Omental fat pad (tissue), 4 donors: ENCODE measurements at places on chromosomes 13 and 19.
A peak's percentile ranks its signal among the peaks of the same experiment; 100 is the strongest.

DNA sequence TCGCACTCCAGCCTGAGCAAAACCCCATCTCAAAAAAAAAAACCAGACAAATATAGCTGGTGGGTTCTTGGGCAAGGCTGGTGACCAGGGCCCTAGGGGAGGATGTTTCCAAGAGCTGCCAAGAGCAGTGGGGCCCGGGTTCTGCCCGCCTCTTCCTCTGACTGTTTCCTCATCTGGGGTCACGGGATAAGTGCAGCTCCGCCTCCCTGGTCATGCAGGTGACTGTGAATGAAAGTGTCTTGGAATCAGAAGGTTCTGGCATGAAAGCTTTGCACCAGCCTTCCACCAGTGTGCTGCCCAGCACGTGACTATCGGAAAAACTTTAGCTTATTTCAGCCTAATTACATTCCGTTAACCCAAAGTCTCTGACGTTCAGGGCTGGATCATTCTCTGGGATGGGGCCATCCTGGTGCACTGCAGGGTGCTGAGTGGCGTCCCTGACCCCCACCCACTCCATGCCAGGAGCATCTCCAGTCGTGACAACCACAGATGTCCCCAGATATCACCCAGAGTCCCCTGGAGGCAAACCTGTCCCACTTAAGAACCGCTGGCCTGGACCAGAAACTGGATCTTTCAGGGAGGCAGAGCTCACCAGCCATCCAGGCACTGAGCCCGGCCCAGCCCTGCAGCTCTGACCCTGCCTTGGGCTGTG lies 85.6 kb downstream of the GNG7 start:
- DNase-seq: no peak

DNA sequence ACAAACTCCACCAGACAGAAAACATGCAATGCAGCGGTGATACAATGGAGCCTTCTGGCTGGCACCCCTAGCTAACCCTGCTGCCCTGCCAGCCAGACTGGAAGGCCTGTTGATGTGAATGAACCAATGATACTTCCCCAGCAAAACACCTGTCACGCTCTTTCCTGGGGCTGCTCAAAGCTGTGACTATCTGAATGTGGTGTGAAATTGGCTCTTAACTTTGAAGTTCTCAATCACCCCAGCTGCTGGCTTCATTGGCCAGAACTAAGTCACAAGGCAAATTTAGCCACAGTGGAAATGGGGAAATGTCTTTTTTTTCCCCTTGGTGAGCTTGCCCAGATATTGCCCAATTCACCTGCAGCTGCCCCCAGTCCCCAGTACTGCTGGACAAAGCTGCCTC lies 147.3 kb downstream of the SLC7A1 start:
- DNase-seq: no peak

- no peak for DNase-seq
Measured at GRCh38 chr13:48006396-48006795, 5.3 kb upstream of the SUCLA2 start.

GRCh38 chr19:38685666-38686529 lies 38.4 kb downstream of the ACTN4 start:
- DNase-seq: no peak

GRCh38 chr19:47663911-47664771 lies 49.1 kb upstream of the EHD2 start:
- peak; percentile 41 for DNase-seq

- DNase-seq: no peak
Measured at GRCh38 chr13:52141299-52141698, 12.4 kb upstream of the NEK5 start.

DNA sequence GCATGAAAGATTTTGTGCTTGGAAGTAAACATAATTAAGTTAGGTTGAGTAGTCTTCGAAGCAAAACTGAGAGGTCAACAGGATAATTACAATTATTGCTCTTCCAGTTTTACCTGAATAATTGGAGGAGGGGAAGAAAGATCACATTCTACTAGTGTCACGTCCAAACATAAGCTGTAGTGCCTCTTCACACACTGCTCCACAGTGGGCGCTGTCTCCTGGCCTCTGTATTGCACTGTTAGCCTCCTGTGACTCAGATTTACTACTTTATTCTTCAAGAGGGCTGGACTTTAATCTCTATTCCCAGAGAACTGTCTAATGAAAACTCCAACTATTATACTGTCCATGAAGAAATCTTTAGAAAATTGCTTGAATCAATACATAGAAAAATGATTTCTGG lies 62.9 kb downstream of the TRPC4 start:
- DNase-seq: no peak

DNA sequence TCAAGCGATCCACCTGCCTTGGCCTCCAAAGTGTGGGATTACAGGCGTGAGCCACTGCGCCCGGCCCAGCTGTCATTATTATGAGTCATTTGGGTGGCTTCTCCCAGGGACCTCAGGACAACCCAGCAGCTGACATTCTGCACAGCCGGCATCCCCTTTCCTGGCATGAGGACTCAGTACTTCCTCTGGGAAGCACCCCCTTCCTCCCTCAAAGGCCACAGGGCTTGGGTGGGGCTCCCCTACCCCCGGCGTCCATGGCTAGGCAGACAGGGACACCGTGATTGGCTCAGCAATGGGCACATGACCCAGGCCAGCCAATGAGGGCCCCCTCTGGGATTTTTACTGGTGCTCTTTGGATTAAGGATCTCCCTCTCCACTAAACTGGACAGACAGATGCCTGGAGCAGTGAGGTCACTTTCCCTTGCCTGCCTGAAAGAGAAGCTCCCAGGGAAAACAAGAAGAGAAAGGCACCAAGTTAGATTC lies 6.0 kb downstream of the KANK2 start:
- peak; percentile 39 for DNase-seq

GRCh38 chr13:95579303-95579702 lies 26.8 kb downstream of the CLDN10 start:
- no peak for DNase-seq

GRCh38 chr13:79320433-79320832 lies 85.6 kb downstream of the RBM26 start:
- DNase-seq: no peak

- no peak for DNase-seq
Measured at GRCh38 chr13:23427881-23428528, 5.5 kb downstream of the SACS start.

DNA sequence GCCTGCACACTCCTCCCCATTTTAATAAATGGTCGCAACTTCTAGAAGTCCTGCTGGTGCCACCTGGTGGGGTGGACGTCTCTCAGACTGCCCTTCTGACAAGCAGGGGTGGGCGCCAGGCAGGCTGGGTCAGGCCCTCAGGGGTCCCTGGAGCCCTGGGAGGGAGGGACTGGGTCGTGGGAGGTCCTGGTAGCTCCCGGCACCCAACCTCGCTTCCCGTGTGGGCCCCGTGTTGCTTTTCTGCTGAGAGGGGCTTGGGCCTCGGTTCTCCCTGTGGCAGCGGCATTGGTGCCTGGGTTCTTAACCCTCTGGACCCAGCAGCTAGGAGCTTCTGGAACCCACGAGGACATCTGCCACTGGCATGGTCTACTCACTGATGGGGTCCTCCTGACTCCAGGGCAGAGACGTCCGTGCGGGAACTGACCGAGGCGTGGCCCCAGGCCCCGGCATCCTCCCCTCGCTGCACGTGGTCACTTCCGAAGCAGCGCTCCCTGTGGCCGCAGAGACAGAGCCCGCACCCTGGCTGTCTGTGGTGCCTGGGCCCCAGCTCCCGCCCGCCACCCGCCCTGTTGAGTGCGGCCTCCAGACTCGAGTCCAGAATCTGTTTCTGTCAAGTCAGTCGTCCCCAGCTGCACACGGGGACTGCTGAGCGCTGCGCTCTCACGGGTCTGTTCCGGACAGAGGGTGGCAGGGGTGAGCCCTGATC lies 6.0 kb upstream of the TMPRSS9 start:
- DNase-seq: no peak

- no peak for DNase-seq
Measured at GRCh38 chr19:43318203-43318602, 35.3 kb upstream of the CD177 start.

DNA sequence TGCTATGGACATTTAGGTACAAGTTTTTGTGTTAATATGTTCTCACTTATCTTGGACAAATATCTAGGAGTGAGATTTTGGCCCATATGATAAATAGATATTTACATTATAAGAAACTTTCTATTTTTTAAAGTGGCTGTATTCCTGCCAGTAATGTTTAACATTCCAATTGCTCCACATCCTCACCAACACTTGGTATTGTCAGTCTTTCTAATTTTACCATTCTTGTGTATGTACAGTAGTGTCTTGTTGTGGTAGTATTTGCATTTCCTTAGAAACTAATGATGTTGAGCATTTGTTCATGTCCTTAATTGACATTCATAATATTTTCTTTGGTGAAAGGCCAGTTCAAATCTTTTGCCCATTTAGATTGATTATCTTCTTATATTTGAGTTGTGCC lies 171.4 kb upstream of the TSHZ3 start:
- DNase-seq: no peak

GRCh38 chr13:84730376-84730775 lies 848.1 kb upstream of the SLITRK1 start:
- no peak for DNase-seq

DNA sequence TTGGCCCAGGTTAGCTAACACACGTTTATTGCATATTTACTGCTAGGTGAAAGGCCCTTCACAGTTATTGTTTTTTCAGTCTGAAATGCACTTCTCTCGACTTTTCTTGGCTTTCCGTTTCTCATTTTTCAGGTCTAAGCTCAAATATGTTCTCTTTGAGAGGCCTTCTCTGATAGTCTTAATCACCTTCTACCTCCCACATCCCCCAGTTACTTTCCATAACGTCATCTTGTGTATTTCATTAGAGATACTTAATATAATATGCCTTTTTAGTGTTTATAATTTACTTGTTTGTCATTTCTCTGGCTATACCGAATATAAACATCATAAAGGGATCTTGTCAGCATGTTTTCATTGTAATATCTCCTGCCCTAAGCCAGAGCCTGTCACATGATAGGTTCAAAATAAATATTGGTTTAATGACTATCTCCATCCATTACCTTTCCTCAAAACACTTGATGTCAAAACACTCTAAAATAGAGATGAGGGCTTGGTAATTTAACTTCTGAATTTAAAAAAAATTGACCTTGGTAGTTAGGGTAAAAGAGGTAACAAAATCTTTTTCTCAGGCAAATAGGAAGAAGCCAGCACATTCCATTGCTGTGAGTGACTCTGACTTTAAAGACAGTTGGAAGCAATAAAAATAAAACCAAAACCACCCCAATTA lies 168.6 kb upstream of the RFC3 start:
- no peak for DNase-seq
